ENCODE measurements at places on chromosomes 1 and 21.

GRCh38 chr1:160261556-160261892 lies 825 bp downstream of the DCAF8 start:
- peak; percentile 60 for DNase-seq

- no peak for DNase-seq
These were observed 91.5 kb upstream of the VAV3 start for GRCh38 chr1:108056436-108056990.

DNA sequence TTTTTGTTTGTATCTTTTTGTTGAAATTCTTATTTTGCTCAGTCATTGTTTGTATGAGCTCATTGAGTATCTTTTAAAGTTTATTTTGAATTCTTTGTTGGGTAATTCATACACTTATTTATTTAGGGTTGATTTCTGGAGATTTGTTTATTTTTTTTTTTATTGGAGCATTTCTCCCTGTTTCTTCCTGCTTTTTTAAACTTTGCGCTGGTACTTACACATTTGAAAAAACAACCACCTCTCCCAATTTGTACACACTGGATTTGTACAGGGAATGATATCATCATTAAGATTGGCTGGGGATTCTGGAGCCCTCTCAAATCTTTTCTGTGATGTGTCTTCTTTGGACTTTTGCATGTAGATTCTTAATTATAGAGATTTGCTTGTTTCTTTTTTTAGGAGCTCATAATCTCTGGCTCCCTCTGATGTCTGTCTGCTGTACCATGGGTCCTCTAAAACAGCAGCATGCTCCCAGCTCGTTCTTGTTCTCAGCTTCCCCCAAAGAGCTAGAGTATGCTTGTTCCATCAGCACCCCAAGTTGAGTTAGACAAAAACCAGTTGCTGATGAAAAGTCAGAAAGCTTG lies 310.7 kb downstream of the DUSP10 start:
- no peak for DNase-seq

- DNase-seq, result peak; percentile 19
These were observed 74.3 kb downstream of the LAMC1 start for GRCh38 chr1:183097438-183098051.

- no peak for DNase-seq
These were observed 20.1 kb upstream of the S100A10 start for GRCh38 chr1:152013664-152014237.

GRCh38 chr1:153441238-153441755 lies 19.2 kb downstream of the S100A7 start:
- DNase-seq, result peak; percentile 88

GRCh38 chr1:61442544-61442943 lies 282.4 kb downstream of the TM2D1 start:
- DNase-seq, result no peak

DNA sequence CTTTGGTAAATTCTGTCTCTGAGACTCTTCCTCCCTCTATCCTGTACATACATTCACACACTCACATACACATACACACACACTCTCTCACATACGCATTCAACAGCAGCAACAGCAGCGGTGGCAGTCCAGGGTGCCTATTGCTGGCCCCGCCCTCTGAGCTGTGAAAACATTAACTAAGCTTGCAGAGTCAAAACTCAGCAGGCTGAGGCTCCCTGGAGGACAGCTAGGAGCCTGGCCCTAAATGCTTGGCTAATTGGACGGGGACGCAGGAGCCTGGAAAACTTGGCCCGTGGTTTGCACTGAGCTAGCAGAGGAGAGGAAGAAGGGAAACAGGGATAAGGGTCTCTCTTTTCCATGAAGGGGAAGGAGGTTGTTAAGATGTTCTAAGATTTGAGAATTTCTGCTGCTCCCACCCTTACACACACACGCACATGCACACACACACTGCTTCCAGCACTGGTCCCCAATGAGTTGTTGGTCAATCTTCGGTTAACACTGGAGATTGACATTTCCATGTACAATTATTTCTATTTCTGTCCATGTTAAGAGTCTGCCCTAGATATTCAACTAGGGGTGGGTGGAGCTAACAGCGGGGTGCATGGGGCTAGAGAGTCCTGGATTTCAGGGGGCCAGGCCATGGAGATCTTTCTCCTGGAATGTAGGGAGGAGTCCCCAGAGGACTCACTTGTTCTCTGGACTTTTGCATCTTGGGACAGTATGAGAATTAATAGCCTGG lies 94.2 kb downstream of the PLXNA2 start:
- no peak for DNase-seq

DNA sequence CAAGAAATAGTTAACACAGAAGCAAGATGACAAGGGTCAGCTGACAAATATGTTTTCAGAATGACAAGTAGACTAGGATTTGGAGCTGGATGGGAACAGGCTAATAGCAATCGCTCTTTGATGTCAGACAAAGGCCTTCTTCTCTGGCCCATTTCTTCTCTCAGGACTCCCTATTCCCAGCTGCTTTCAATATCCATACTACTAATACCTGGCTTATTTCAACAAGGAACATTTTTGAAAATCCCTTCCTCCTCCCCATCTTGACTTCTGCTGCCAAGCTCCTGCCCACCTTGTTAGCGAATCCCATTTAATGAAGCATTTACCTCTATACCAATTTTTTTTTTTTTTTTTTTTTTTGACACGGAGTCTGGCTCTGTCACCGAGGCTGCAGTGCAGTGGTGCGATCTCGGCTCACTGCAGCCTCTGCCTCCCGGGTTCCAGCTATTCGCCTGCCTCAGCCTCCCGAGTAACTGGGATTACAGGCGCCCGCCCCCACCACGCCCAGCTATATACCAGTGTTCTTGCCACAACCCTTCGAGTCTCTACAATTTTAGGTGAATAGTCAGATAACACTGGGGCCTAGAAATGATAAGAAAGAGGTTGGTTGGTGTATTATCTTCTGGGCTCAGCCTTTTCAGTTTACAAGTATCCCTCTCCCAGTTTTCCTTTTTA lies 68.4 kb downstream of the MACF1 start:
- no peak for DNase-seq

DNA sequence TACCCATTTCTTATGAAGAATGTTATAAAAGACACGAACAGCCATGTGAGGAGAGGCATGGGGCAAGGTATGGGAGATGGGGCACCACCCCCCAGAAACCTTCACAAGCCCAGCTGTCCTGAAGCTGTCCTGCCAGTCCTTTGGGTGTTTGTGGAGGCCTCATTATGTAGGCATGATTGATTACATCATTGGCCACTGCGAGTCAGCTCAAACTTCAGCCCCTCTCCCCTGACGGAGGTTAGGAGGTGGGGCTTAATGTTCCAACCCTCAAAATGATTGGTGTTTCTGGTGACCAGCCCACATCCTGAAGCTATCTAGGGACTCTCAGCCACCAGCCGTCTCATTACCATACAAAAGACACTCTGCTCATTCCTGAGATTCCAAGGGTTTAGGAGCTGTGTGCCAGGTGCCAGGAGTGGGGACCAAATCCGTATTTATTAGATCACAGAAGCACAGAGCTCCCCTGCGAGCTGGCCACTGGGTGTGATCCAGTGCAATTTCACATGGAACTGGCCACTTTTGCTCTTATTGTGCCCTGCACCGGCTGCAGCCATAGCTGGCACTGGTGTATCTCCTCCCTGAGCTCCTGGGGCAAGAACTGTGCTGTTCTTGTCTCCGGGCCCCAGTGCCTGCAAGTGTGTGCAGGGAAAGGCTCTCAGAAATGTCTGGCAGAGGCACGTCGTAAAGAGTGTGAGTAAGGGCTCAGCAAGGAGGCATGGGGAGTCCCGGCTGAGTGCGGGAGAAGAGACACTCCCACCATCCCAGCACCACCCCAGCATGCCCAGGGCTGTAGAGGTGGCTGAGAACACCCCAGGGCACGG lies 10.5 kb downstream of the KIAA1614 start:
- no peak for DNase-seq
